ENCODE measurements at places on chromosomes 4 and X.

DNA sequence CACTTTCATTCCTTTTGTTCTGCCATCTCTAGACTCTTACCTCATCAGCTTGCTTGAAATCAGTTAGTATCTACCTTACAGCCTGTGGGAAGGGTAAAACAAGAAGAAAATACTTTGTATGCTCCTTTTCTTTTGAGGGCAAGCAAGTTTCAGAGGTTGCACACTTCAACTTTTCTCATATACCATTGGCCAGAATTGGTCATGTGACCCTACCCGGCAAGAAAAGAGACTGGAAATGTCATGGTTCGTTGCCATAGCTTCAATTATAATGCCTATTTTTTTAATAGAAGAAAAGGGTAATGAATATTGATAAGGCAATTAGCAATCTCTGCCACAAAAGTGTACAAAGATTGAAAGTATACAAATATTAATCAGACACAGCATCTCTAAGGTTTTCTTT, 346.7 kb upstream of the TACR3 start:
- DNase-seq = no peak

- DNase-seq = no peak
Observed at GRCh38 chrX:142446349-142446748, 241.3 kb upstream of the MAGEC2 start.

GRCh38 chrX:84469226-84469625, 33.0 kb downstream of the HDX start:
- DNase-seq = no peak

DNA sequence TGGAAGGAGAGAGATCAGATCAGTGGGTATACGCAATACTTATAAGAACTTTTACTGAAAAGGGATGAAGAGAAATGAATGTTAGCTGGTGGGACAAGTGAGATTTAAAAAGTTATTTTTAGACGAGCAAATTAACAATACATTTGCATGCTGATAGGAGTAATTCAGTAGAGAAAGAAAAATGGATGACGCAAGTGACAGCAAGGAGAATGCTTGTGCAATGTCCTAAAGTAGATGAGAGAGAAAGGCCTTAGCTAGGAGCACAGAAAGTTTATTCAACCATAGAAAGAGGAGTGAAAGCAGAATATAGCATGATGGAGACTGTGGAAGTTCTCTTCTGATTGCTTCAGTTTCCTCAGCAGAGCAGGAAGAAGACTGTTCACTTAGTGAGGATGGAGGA, 45.8 kb downstream of the OSTC start:
- DNase-seq = no peak

- DNase-seq = peak; percentile 19
Observed at GRCh38 chr4:110518889-110519490, 43.0 kb downstream of the ENPEP start.

GRCh38 chr4:40194602-40195161, 2.1 kb upstream of the RHOH start:
- DNase-seq = peak; percentile 72

DNA sequence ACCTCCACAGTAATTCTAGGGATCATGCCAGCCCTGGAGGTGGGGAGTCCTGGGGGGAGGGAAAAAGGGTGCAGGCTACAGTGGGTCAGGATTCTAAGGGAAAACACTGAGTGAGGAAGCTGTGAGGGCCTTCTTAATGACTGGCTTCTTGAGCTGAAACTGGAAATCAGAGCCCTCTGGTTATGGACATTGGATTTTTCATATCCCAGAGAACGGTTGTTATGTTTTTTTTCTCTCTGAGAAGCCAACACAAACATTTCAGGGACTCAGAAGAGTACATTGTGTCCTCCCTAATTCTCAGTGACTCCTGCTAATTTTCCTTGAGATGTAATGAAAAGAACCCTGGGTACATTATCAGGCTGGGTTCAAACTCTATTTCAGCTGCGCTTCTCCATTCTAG, 162.4 kb upstream of the PRDX4 start:
- no peak for DNase-seq

GRCh38 chr4:186725469-186726425, 2.1 kb upstream of the FAT1 start:
- DNase-seq = peak; percentile 11

GRCh38 chr4:105191621-105192210, 45.0 kb downstream of the TET2 start:
- DNase-seq = peak; percentile 55

GRCh38 chr4:93646233-93646930, 182.2 kb upstream of the ATOH1 start:
- DNase-seq = no peak

- DNase-seq = no peak
Observed at GRCh38 chr4:148225639-148226038, 216.6 kb downstream of the NR3C2 start.

DNA sequence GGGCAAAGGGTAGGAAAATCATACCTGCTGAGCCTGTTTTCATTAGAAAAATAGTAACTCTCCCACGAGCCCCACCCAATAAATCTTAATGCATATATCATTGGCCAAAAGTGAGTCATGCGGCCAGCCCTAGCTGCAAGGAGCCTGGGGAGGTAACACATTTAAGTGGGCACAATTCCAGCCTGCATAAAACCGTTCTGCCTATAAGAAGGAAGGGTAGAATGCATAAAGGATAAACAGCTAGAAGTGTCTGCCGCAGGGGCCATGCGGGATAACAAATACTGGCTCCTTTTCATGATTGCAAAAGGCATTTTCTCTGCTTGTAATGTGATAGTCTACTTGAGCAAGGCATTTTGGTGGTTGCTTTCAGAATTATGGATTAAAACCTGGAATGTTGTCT, 37.1 kb downstream of the EFHC2 start:
- DNase-seq = no peak

DNA sequence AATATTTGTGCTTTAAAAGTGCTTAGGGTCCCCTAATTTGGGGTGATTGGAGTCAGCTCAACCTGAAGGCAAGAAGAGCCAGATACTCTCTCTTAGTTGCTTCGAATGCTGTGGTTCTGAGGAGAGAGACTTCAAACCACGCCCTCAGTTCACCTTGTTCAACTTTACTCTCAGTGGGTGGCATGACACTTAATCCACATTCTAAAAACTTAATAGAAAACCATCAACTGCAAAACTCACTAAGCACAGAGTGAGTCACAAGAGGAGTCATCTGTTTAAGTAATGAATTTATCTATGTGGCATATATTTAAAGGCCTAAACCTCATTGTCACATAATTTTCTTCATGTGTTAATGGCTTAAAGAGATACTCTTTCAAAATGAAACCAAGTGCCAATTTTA, 99.5 kb upstream of the SLC4A4 start:
- no peak for DNase-seq

DNA sequence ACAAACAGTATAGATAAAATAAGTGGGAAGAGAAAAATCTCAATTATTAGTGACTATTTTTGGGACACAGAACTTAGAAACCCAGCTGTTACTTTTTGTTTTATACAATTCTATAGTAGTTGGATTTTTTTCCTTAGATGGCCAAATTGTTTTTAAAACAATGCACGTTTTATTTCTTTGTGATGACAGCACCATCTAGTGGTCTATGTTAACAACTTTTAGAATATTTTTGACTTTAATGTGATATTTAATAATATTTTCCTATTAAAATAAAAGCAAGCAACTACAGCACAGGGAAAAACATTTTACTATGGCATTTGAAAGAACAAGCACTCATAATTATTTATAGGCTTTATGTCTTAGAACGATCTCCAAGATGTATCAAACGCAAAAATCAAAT, 5.6 kb upstream of the SMIM31 start:
- DNase-seq = no peak

DNA sequence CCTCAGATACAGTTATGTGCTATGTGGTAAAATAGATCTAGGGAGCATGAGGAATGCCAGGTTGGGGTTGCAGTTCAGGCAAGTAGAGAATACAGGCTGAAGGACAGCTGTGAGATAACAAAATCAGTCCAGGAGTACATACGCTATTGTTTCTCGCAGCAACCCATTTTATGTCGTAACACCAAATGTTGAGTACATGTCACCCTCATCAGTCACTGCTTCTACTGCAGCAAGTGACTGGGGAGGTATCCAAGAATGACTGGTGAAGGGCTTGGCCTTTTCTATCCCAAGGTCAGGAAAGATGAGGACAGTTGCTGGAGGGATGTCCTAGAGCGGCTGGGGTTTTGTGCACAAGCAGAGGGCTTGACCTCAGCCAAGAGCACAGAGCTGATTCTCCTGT, 172.1 kb downstream of the CBR4 start:
- DNase-seq = no peak

DNA sequence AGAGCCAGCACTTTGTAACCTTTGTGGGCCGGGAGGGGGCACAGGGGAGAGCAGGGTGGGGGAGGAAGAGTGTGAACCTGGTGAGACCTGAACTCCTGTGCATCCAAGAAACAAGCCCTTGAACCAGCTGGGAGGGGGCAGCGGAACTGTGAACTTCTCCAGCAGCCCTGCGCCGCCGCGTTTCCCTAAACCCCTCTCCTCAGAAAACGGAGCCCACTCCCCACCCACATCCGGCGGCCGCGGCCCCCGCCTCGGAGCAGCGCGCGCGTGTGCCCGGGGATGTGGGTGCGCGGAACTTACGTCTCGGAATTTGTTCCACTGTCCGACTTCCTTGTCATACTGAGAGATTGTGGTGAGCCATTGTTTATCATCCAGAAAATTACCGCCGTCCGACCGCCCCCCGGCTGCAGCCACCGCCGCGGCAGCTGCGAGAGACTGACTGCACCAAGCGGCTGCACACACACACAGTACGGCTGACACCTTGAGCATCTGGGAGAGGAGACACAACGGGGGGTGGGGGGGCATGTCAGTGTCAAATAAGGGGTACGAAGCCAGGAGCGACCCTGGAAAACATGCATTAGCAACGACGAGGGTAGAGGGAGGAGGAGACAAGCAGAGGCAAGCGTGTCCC, 494 bp downstream of the SPOCK3 start:
- DNase-seq = no peak

GRCh38 chr4:154276496-154276895, 215.1 kb downstream of the DCHS2 start:
- DNase-seq = no peak

- DNase-seq = no peak
Observed at GRCh38 chr4:185534866-185535611, at the start of gene PDLIM3. PDLIM3 (minus strand) TSS chr4:185535507; CDS start chr4:185535434, 73 bp downstream.

DNA sequence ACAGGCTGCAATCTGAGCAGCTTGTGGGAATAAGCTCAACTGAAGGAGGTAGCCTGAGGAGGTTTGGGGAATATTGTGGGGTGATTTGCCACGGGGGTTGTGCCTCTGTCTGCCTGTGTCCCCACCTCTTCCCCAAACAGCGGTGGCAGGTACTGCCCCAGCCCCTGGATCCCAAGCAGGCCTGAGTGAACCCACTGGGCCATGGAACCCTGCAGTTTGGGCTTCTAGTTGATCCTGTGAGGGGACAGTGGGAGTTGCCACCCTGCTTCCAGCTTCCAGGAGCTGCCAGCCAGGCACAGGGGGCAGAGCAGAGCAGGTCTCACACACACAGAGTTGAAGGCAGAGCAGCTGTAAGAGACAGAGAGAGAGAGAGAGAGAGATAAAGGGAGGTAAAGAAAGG, 97.4 kb downstream of the PJA1 start:
- DNase-seq = no peak

GRCh38 chr4:148445071-148445859, 3.1 kb upstream of the NR3C2 start:
- peak; percentile 14 for DNase-seq

- no peak for DNase-seq
Observed at GRCh38 chr4:56302760-56303159, 84.5 kb downstream of the AASDH start.

DNA sequence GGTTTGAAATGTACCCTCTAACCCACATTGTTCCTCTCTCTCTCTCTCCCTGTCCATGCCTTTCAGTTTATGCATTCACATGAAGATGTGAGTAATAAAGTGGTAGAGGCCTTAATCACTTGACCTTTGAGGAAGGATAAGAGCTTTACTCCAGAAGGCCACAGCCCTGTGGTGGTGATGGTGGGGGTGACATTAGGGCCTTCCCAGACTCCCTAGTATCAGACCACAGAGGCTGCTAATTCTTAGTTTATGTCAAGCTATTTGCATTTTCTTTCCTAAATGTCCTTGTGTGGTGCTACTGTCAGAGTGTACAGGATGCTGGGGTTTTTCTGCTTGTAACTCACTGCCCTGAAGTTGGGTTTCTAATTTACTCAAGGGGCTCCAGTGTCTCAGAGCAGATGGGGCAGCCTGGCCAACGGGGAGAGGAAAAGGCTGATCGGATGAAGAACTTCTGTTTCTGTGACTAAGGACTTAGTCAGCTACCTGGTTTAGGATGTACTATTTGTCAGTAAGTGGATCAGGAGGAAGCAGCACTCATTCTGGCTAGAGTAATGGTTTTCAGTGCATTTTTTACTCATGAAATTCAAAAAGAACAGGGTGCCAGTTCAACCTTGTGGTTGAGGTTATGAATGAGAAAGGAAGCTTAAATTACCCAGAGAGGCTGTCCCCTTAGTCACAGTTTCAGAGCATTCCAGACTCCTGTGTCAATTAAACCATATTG, 509.6 kb upstream of the DIPK2B start:
- peak; percentile 92 for DNase-seq

DNA sequence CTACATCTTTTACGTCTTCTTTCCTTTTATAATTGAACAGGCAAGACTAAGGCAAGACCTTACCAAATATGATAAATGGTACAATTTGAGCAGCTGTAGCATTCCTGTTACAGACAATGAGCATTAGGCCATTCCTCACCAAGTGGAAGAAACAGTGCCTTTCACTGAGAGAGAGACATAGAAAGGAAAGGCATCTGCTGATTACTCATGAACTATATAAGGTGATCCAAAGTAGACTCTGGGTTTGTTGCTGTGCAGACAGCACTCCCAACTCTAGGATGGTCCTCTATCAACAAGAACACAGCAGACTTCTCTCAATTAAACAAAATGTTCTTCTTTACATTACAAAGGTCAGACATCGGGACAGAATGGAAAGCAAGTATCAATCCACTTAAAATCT, 91.9 kb downstream of the FAM13A start:
- DNase-seq = no peak

DNA sequence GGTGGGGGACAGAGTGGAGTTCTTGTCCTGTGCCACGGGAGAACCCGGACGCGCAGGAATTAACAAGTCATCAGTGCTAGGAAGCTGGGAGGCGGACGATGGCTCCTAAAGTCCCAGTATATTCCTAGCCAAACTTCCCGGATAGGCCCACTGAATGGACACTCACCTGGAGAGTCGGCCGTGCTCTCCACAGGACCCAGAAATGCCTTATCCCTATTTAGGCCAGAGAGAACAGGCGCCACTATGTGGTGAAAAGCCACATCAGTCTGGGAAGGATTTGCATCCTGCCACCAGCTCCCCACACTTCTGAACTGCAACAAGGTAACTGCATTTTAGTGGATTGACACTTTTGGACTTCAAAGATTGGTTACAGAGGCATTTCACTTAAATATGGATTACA, 1.1 kb downstream of the CFAP299 start:
- no peak for DNase-seq

GRCh38 chr4:17605236-17605635, 9.2 kb upstream of the MED28 start:
- no peak for DNase-seq

- no peak for DNase-seq
Observed at GRCh38 chr4:126907389-126907788, 725.4 kb upstream of the INTU start.
